ENCODE measurements at places on chromosomes 7 and 10. TPM values are rescaled to one million over a fixed set of nuclear protein-coding genes. Genes with fewer than 3 reads are reported as not detected.

The ELN gene
- total RNA-seq, result not detected

The PARD3 gene
- total RNA-seq, result 57.4 TPM

The OPN1SW gene
- not detected for total RNA-seq

The KIF11 gene
- 21.7 TPM for total RNA-seq

The GIMAP1 gene
- total RNA-seq, result not detected

The CPA5 gene
- not detected for total RNA-seq

The COL13A1 gene
- total RNA-seq, result 0.73 TPM

The ZNF117 gene
- 7.3 TPM for total RNA-seq

The DYDC2 gene
- not detected for total RNA-seq

The UPK3B gene
- total RNA-seq, result 16.8 TPM

The MYH16 gene
- 11.7 TPM for total RNA-seq

DNA sequence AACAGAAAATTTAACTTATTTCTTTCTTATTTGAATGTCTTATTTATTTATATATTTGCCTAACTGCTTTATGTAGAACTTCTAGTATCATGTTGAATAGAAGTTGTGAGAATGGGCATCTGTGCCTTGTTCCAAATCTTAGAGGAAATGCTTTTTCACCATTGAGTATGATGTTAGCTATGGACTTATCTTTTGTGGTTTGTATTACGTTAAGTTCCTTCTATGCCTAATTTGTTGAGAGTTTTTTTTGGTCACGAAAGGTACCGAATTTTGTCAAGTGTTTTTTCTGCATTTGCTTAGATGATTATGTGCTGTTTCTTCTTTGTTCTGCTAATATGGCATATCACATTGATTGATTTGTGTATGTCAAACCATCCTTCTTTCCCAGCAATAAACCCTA, 161.0 kb upstream of the TRIM24 start:
- no peak for DNase-seq

GRCh38 chr10:62073429-62073828, 171.9 kb downstream of the ARID5B start:
- no peak for DNase-seq

GRCh38 chr10:32033171-32033570, 23.1 kb downstream of the KIF5B start:
- DNase-seq, result no peak

GRCh38 chr7:142745091-142745635, 4.1 kb upstream of the PRSS1 start:
- no peak for DNase-seq

DNA sequence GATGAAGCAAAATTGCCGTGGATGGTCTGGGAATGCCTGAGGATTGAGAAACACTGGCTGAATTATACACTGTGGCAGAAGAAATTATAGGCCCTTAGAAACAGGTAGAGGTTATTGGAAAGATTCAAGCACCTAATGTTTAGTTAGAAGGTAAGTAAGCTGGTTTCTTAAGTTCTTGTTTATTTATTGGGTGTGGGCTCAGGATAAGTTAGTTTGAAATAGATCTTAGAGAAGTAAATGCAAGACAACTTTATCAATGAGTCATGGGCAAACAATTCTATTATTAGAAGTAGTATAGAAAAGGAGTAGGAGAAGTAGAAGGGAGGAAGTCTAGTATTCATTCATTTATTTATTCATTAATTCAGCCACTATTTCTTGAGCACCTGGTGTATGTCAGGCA, 96.5 kb downstream of the KAT6B start:
- peak; percentile 98 for DNase-seq

GRCh38 chr10:27145937-27146336, 8.2 kb downstream of the YME1L1 start:
- DNase-seq, result no peak

GRCh38 chr10:30055226-30055662, 4.1 kb downstream of the JCAD start:
- DNase-seq, result no peak

GRCh38 chr7:80767654-80768053, 129.2 kb downstream of the CD36 start:
- DNase-seq, result no peak

GRCh38 chr10:59126261-59126660, 50.2 kb upstream of the PHYHIPL start:
- DNase-seq, result no peak

DNA sequence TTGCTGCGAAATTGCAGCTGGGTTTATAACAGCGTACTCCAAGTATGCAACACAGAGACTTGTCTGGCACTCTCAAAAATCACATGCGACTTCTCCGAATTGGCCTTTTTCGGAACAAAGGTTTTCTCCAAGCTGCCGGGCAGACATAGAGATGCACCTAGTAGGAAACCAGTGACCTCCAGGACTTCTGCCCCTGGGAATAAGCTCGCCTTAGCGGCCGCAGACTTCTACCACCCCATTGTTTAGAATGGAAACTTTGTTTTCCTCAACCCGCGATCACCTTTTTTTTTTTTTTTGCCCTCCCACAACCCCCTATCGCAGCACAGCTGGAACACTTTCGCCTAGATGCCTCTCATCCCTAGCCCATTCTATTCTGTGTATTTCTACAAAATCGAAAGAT, 4.9 kb upstream of the HOXA10 start:
- DNase-seq, result no peak

DNA sequence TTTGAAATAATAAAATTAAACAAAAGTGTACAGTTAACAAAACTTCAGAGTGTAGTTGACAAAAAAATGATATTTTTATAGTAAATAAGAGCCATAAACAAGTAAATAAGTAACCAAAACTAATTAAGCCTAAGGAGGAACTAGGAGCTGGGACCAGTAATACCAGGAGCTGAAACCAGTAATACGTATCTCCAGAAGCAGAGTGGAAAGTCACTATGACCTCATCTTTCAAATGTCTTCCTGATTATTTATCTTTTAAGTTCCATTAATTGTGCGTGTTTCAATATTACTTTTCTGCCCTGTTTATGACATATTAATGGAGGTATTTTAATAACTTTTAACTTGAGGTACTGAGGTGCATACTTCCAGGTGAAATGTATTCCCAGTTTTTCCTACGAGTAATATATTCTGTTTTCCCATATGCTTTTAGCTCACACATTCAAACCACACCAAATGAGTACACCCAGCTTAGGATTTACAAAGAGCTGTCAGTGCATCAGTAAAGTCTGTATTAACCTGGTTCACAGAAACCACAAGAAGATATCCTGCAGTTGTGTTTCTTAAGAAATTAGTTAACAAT, 283.7 kb upstream of the HGF start:
- no peak for DNase-seq

DNA sequence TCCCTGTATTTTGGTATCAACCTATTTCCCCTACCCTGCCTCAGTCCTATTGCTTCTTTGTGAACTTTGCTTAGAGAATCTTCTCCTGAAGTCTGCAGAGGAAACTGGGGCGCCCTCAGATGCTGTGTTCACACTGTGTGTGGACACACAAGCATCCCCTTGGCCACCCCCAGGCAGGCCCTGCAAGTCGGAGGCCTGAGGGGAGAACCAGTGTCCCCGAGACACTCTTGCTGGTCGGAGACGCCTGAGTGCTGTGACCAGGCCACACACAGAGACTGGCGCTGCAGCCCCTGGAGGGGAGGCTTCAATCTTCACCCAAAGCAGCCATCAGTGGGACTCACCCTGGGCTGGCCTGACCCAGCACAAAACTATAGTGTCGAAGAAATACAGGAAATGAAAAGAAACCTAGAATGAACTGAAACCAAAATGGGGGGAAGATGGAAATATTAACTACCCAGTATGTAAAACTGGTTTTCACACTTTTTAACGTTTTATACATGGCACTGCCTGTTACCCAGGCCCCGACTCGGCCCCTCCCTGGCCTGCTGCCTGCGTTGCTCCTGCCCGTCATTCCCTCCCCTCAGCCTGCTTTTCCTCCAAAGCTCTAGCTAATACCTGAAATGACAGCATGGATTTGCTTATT, 48.4 kb upstream of the FAM20C start:
- no peak for DNase-seq

- DNase-seq, result no peak
Measured at GRCh38 chr10:70615784-70616522, 13.4 kb upstream of the PRF1 start.

DNA sequence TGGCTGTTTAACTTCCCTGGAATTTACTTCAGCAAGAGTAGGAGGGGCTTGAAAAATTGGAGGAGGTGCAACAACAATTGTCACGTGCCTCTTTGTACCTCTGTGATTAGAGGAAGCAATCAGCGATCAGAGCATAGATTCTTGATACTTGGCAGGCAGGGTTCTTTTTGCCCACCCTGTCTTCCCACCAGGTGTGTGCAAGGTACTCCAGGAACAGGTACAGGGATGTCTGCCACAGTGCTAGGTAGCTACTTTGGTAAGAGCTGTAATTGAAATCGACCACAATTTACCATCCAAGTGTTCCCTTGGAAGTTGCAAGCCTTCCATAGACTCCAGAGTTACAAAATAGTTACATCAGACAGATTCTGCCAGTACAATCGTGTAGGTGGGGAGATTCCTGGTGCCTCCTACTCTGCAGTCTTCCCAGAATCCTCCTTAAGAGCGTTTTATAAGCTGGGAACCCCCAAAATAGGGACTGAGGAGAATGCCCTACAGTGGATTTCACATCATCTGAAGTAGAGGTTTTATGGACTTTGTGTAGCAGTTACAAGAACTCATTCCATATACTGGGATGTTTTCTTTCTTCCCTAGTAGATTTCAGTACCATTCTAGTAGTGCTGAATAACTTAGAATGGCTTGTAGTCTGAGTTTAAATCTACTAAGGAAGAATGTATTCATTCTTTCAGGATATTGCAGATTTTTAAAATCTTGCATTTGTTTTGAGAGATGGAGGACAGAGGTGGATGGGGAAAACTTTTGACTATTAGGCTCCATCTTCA, 101.9 kb downstream of the EXOC4 start:
- DNase-seq, result no peak

GRCh38 chr10:120005207-120006201, 113.0 kb downstream of the SEC23IP start:
- DNase-seq, result no peak

DNA sequence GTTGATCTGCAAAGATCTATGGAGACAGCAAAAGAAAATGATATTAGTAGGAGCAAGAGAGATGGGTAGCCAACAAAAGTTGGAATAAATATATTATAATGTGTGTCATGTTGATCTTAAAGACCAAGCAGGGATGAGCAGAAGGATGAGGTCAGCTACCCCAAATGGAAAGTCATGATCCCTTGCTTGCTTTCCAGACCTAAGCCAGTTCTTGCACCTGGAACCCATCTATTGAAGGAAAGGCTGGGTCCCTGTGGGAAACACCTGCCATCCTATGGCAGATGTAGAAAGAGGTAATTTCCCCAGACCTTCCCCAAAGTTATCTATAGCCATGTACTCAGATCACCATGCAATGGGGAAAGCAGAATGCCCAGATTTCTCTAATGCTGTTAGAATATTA, 52.5 kb downstream of the LYZL2 start:
- DNase-seq, result no peak

DNA sequence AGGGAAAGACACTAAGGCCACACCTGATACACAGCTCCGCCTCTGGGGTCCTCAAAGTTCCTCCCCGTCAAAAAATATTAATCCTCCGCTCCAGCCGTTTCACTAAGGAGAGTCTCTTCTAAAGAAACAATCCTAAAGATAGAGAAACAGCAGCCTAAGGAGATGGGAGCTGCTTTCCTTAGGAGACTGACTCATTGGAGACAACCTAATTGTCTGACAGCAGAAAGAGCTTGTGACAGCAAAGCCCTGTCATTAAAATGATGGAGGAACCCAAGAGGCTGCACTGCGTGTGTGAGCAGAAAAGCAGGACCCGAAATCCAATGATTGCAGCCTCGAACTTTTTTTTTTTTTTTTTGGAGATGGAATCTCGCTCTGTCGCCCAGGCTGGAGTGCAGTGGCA, 44.0 kb upstream of the TNRC18 start:
- DNase-seq, result no peak

DNA sequence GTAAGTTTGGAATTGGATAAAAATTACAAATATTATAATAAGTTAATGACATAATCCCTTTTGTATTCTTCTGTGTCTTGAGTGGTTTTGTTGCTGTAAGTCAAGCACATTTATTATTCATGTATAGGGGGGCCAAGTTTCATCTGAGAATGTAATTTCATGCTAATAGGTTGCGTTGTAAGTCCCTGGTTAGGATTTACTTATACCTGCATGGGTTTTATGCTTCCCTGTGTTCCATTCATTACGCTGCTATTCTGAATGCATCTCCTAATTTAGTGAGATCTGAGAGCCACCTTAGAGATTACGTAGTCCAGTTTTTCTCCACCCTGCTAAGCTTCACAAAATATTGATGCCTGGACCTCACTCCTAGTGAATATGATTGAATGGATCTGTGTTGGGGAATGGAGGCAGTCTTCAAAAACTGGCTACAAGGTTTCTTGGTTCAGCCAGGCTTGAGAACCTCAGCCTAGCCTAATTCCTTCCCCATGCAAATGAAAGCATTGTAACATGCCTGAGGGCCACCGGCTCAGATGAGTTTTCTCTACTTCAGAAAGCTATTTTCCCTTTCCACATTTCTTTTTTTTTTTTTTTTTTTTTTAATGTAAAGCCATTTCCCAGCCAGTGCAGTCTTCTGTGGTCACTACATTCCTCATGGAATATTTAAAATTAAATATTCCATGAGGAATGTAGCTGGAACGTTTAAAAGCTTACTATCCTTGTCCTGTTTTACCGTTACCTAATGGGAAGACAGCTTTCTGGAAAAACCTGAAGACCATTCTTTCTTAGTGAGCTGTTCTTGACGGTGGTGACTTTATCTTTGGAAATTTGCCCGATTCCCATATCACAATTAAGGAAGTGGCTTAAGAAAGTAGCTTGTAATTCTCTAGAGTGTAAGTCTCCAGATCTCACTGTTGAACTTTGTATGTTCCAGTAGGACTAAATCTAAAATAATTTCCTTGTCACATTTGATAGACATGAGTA, 16.0 kb downstream of the PAPSS2 start:
- DNase-seq, result peak; percentile 82

- no peak for DNase-seq
Measured at GRCh38 chr7:44621750-44622103, 15.3 kb downstream of the OGDH start.

DNA sequence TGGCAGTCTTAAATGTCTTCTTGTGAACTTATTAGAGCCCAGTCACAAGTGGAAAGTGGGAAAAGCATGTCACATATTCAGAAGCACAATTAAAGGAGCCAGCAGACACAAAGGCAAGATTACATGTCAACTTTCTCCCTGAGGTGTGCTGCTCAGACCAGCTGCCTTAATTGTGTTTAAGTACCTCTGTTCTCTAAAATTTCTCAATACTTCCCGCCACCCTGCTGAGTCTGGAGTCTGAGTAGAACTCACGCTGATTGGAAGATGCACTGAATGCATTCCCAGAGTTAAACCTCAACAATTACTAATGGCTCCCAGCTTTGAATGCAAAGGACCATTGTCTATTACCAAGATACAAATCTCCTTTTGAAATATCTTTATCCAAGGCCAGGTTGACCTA, 166.4 kb upstream of the COBL start:
- no peak for DNase-seq

GRCh38 chr10:92011560-92012214, 88.1 kb downstream of the BTAF1 start:
- DNase-seq, result no peak

GRCh38 chr7:132458729-132459128, 117.5 kb downstream of the PLXNA4 start:
- DNase-seq, result no peak

Data from PC-9 (cell line).